ENCODE measurements at places on chromosomes 12 and 14.
A peak's percentile ranks its signal among the peaks of the same experiment; 100 is the strongest.

DNA sequence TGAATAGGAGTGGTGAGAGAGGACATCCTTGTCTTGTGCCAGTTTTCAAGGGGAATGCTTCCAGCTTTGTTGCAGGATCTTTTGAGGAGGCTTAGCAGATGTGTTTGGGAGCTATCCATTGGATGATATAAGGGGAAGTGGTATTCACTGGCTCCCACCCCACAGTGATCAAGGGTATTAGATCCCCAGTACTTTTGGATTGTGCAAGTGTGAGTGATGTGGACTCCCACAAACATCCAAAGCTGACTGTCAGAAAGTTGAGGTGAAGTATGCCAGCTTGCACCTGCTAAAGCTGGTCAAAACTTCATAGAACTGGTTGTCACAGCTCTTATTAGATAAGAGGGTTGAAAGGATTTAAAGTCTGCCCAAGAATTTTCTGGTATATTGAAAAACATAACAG lies 110.1 kb upstream of the BTG1 start:
- no peak for DNase-seq

DNA sequence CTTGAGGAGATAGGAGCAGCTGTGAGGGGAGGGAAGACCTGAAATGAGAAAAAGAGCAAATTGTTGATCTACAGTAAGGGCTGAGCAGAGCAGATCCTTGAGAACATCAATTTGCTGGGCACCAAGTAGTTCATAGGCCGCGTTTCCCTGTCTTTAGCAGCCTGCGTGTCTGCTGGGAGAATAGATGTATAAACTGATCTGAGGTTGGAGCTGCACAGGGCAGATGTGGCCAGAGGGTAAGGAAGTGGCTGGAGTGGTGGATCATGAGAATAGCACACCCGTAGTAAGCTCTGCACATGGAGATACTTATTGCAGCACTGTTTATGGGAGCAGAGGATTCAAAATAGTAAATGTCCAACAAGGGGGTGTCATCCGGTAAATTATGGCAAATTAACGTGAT lies 44.4 kb downstream of the NTF3 start:
- DNase-seq: no peak

- DNase-seq: no peak
These were observed 1039.3 kb upstream of the FOXG1 start for GRCh38 chr14:27727251-27727770.

DNA sequence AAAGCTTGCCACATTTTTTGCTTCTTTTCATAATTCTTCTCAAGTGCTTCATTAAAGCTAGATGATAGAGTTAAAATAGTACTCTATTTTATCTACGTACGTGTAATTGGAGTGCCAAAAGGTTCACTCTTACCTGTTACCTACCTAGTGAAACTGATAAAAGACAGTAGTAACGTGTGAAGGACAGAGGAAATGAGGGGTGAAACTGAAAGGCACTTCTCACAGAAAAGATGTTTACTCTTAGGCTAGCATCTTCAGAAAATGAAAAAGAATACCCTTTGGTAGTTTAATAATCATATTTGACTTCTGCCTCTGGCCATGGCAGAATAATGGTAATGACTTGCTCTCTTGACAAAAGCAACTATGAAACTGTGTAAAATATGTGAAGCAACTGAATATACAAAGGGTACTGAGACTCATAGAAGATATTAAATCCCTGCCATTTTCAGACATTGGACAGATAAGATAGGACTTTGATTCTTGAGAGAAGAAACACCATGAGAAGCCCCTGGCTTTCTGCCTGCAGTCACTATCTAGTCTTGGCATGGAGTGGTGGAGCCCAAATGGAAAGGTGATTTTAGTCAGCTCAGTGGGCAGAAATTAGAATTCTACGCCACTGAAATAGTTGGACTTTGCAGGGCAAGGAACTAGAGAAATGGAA lies 6.3 kb upstream of the EVL start:
- no peak for DNase-seq

GRCh38 chr14:64123241-64123822 lies 170.8 kb downstream of the ESR2 start:
- DNase-seq: no peak

DNA sequence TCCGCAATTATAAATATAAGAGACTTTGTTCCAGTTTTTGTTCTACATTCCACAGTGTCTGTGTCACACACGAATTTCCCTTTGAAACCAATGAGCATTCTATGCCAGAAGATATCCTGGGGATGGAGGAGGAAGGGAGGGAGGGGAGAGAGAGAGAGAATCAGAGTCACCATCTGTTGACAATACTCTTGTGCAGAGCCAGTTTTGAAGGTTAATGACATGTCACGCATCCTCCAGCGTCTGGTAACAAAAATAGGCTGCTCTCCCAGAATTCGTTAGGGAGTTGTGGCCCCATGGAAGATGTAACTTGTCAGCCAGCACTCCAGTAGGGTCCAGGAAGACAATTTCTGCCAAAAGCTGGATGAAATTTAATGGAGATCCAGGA lies 213.5 kb upstream of the KRR1 start:
- no peak for DNase-seq

- no peak for DNase-seq
These were observed 6.3 kb upstream of the ART4 start for GRCh38 chr12:14849661-14850060.

DNA sequence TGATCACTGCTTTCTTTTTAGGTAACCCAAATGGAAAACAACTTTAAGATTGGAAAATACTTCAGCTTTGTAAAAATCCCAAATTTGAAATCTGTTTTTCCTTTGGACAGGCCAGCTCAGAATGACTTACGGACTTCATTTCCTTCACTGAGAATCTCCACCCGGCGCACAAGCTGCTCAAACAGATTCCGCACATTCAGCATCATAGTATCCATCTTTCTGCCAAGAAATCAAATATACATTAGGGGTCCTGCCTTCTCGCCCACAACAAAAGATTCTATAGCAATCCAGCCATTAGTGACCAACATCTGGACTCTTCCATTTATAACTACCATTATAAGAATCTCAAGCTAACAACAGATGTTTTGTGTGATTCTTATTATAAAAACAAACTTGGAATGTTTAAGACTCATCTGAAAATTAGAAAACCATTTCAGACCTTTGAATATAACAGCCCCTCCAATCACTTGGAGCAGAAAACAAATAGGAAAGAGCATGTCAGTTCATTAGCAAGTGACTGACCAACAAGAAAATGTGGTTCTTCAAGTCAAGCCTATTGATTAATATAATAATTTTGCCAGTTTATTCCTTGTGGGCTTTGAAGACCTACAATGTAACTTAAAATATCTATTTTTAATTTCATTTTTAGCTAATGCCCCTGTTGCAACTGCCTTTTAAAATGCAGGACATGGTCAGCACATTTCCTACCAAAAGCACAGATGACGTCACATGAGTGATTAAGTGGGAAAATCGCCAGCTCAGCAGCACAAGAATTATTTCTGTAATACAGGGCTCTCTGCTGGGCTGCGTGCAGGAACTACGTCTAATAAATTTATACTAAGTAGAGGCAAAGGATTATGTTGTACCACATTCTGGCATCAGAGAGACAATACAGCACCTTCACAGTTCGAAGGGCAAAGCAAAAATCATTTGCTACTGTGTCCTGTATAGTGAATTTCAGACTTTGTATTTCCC lies 8.5 kb downstream of the RACGAP1 start:
- DNase-seq: no peak

DNA sequence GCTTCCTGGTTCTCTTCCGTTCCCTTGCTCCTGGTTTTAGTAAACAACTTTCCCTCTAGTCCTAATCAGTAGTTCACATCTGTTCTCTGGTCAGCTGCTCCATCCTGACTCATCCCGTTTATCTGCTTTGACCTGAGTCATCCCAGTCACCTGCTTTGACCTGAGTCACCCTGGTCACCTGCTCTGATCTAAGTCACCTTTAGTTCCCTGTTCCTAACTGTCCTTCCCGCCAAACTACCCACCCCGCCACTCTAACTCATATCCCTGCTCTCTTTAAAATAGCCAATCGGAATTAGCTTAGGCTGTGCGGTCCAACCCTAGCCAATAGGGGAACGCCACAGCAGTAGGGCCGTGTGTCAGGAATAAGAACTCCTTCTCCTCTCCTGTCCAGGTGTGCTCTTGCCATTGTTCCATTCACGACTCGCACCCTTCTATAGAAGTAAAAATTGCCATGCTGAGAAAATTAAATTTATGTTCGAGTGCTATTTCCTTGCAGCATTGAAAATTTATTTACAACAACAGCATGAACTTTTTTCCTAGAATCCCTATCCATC lies 3.1 kb upstream of the ANKRD33 start:
- peak; percentile 30 for DNase-seq

DNA sequence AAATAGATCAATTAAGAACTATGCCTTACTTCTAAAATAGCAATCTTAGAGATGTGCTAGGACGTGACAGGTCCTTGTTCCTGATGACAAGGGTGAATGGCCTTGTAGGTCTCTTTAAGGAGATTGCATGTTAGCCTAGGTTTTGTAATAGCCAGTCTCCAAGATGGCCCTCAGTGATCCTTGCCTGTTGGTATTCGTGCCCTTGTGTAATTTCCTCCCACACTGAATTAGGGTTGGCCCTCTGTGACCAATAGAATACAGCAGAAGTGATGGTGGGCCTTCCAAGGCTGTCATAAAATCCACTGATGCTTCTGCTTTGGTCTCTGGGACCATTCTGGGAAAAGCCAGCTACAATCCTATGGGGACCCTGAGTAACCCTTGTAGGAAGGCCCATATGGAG lies 38.2 kb upstream of the SNX6 start:
- DNase-seq: no peak

DNA sequence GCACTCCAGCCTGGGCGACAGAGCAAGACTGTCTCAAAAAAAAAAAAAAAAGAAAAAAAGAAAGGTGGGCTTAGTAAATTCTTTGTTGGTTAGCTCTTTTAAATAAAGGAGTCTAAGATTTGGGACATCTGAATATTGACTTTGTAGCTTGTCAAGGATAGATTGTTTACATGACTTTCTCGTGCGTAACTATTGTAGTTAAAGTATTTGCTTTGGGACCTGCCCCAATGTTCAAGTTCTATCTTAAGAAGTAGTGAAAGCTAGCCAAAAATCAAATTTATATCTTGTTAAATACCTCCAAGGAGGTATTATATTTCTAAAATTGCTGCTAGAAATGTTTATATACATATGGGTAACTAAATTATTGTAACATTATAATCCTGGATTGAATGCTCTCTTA lies 32.4 kb downstream of the PTPN21 start:
- no peak for DNase-seq

DNA sequence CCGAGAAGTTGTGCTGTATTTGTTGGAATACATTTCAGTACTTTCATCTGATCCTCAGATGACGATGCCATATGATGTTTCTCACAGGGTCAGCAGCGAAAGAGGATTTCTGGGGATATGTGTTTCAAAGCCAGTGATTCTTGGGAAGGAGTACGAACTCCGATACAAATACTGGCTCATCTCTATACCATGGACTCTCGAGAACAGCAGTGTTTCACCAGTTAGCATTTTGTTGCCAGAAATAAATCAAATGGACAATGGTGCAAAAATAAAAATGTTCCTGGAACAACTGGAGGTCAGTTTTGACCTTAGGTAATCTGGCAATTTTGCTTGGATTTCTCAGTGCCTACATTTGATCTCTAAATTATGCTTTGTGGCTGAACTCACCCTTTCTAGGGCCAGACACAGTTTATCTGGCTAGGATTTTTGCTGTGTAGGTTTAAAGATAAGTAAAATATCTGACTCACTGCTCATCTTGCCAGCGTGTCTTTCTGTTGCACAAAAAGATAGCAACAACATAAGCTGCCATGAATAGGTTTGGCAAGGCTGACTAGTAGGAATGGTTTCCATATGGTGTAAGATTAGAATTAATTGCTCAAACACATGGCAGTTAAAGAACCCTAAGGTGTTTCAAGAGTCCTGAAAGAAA lies 11.0 kb upstream of the MGP start:
- DNase-seq: no peak

GRCh38 chr12:115620816-115621215 lies 656.7 kb downstream of the MED13L start:
- DNase-seq: no peak

DNA sequence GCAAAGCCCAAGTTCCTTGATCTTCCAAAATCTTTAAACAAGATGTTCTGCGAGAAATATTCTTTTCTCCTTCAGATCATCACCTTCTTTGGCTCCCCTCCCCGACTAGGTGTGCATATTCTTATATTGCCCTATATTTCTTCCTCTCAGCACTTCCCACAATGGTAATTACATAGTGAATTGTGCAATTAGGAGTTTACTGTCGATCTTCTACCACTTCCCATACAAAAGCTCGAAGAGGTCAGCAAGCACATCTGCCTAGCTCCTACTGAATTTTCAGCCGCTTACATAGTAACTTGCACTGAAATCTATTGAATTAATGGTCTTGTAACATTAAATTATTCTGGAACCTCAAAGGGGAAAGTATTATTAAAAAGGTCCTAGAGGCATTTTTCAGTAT lies 16.7 kb downstream of the OSBPL8 start:
- no peak for DNase-seq

Data from activated CD4-positive, alpha-beta memory T cell treated with anti-CD3 and anti-CD28 coated beads for 36 hours (primary cell).